IMR-90 (cell line): ENCODE measurements at places on chromosomes 12 and 14. TPM values are rescaled to one million over a fixed set of nuclear protein-coding genes. Genes with fewer than 3 reads are reported as not detected.

DNA sequence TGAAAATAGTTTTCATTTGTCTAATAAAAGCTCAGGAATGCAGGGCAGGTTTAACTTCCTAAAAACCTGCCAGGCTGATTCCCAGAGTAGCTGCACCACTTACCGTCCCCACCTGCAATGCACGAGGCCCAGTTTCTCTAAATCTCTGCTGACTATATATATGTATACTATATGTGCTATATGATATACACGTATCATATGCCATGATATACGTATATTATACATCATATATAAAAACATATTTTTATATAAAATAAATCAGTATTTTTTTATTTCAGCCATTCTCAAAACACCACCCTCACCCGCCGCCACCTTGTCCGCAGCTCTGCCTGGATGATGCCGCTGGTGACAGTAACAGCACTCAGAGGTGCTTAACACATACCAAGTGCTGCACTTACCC is 2.3 kb downstream of the ANKLE2 start:
- DNase-seq: no peak

GRCh38 chr12:68585966-68586365 is 24.7 kb upstream of the RAP1B start:
- DNase-seq: no peak

DNA sequence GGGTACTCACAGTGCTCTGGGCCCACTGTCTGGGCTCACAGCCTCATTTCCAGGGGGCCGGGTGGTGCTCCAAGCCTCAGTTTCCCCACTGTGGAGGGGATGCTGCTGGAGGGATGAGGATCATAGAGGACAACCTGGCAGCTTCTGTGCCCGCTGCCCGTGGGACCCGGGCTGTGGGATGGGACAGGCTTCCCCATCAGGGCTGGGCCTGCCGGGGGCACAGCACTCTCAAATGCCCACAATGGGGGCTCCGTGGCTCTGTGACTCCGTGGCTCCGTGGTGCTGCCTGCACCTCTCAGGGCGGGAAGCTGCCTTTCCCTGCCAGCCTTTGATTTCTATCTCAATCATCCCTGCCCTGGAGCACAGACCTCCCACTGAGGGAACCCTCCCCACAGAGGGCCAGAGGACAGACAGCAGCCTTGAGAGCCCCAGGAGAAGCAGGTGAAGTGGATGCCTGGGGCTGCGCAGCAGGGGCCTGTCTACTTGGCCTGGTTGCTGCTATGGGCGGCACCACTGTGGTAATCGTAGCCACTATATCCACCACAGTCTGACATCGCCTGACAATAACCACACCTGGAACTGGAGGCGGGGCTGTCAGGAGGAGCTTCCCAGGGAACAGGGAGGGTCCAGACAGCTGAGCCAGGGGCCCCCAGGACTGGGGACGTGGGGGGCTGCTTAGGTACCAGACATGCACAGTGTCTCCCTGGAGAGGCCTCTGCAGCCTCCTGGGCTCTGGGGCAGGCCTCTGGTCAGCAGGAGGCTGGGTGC is 375.9 kb downstream of the TMEM121 start:
- no peak for DNase-seq

- peak; percentile 45 for DNase-seq
Measured at GRCh38 chr12:72540811-72541210, 268.6 kb downstream of the TRHDE start.

GRCh38 chr14:37559386-37559785 is 35.7 kb downstream of the FOXA1 start:
- DNase-seq: peak; percentile 23

DNA sequence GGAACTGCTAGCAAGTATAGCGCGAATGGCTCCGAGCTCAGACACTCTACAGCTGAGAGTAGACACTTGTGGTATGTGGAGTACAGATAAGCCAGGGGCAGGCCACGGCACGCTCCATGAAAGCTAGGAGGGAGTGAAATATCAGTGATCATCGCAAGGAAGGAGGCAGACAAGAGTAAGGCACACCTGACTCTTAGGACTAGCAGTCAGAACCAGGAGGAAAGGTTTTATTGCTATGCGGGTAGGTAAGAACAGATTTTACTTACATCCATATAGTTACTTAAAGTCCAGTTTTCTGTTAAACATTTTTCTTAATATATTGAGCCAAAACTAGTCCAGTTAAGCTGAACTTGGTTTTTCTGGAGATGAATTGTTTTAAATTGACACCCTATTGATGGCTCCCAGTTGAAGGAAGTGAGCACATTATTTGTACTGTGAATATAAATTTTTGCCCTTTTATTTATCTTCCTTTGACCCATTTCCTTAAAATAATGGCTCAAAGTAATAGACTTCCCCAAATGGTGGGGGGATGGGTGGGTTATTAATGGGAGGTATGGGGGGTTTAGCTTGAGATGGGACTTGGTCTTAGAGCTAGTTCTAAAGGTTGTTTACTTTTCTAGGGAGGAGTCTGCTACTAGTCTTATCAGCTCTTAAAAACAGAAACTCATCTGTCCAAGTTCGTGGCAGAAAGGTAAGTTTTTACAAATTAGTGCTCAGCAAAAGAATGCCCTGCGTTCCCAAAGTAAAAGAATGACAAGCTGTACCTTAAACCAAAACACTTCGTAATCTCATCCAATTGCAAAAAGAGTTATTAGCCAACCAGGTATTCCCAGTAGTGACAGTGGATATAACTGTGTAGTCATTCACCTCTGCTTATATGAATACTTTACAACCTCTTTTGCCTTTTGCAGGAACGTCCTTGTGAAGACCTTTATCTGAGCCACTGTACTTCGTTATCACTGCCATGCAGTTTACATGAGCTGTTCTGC is 5.8 kb downstream of the HNRNPA1 start:
- no peak for DNase-seq

- no peak for DNase-seq
Measured at GRCh38 chr12:54162741-54163140, 26.0 kb downstream of the SMUG1 start.

GRCh38 chr12:66497008-66497897 is 181.6 kb downstream of the GRIP1 start:
- DNase-seq: no peak

GRCh38 chr12:124608450-124608870 is 41.0 kb upstream of the NCOR2 start:
- DNase-seq: no peak

DNA sequence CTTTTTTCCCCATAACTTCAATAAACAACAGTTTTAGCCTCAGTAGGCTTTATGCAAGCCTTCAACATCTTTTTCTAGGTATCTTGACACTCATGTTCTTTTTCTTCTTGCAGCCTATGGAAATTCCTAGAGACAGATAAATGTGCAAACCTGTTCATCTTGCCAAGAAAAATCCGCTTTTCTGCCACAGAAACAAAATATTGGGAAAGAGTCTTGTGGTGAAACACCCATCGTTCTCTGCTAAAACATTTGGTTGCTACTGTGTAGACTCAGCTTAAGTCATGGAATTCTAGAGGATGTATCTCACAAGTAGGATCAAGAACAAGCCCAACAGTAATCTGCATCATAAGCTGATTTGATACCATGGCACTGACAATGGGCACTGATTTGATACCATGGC is 295.9 kb downstream of the ZFP36L1 start:
- peak; percentile 19 for DNase-seq

DNA sequence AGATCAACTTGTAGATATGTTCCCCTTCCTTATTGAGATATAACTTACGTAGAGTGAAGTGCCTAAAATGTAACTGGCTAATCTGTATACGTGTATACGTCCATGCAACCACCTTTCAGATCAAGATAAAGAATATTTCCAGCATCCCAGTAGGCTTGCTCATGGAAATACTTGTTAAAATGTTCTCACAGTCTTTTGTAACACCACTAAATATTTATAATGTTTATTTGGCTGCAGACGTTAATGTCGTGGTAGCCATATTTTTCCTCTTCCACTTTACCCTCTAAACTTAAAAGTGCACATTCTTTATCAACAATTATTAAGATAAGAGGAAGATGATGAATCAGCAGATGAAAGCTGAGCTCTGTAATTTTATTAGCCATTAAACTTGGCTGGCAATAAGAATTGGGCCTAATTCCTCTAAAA is 447.4 kb downstream of the AEBP2 start:
- DNase-seq: peak; percentile 21

GRCh38 chr14:51024377-51024776 is 70.5 kb downstream of the TRIM9 start:
- no peak for DNase-seq

DNA sequence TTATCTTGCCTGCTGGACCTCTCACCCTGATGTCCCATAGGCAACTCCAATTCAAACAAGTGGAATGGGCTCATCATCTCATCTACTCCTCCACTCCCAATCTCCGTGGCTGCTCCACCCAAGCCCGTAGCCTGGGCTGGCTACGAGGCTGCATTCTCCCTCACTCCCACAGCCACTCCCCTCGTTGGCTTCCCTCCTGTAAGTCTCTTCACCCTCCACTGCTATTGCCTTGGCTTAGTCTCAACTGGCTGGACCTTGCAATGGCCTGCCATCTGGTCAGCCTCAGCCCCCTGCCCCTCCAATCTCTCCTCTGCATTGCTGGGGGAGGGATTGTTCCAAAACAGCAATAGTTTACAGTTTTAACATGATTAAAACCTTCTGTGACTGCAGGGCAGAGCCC is 44.4 kb upstream of the PELI2 start:
- no peak for DNase-seq

DNA sequence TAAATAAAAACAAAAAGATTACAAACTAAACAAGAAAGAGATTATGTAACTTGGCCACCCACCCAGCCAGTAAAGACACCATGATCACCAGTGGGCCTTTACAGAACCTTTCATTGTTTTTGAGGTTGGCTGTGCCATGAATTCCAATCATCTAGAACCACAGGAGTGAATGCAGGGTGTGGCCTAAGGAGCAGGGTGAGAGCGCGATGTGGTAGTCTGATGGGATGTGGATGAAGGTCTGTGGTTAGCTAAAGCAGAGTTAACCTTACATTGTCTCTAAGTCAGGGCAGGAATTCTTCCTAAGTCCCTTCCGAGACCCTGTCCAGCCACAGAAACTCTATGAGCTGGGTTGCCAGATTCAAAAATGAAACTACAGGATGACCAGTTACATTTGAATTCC is 54.0 kb upstream of the CDKN3 start:
- no peak for DNase-seq

DNA sequence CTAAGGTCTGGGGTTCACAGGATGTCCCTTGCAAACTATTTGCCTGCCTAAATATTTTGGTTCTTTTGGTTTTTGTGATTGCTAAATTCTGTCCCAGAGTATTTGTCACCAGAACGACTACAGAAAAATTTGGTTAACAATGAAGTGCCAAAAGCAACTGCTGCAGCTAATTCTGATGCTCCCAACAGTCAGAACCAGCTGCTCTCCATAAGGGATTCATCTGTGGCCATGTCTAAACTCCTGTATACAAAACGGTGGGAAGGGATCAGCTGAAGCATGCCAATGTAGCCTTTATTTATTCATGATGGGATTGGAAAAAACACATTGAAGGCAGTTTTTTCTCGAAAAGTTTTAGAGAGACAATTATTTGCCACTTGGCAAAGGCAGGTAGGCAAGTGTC is 29.3 kb upstream of the PELI2 start:
- DNase-seq: no peak

GRCh38 chr12:117380083-117380482 is 18.7 kb upstream of the NOS1 start:
- DNase-seq: no peak

DNA sequence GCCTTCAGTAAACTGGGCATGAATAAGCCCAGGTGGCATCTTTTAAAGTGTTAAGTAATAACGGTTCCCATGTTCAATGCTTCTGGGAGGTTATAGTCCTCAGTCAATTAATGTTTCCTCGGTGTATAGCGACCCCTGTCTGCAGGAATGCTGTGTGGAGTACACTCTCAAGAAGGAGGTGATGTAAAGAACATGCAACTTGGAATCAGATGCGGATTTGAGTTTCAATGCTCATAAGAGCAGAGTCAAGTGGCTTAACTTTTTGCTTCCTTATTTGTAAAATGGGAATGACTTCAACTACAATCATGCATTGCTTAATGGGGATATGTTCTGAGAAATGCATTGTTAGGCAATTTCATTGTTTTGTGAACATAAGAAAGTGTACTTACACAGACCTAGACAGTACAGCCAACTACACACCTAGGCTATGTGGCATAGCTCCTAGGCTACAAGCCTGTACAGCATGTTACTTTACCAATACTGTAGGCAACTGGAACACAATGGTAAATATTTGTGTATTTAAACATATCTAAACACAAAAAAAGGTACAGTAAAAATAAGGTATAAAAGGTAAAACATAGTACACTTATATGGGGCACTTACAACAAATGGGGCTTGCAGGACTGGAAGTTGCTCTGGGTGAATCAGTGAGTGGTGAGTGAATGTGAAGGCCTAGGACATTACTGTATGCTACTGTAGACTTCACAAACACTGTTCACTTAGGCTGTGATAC is 6.7 kb upstream of the MRPS35 start:
- peak; percentile 89 for DNase-seq

DNA sequence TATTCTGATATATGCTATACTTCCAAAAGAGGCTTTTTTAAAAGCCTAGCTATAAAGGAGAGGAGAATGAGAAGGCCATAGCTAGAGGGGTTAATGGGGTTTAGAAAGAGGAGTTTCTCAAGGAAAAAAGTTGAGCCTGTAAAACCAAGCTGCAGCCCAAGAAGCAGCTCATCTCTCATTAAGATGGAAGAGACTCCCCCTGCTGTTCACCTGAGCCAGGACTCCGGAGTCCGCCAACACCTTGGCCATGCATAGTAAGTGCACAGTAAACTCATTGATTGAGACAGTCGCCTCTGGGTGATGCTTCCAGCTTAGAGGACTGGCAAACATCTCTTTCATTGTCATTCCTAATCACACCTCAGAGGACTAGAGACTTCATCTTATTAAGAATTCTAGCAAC is 46.2 kb downstream of the ANO2 start:
- no peak for DNase-seq

- no peak for DNase-seq
Measured at GRCh38 chr14:92863286-92864080, 59.5 kb upstream of the CHGA start.

DNA sequence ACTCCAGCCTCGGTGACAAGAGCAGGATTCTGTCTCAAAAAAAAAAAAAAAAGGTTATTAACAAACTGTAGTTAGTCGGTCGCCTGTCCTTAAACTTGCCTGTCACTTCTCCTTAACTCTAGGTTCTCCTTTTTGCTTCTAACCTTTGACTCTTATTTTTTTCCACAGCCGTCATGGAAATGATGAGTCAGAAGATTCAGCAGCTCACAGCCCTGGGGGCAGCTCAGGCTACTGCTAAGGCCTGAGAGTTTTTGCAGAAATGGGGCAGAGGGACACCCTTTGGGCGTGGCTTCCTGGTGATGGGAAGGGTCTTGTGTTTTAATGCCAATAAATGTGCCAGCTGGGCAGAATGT is 418 bp upstream of the MYG1 start:
- peak; percentile 85 for DNase-seq

DNA sequence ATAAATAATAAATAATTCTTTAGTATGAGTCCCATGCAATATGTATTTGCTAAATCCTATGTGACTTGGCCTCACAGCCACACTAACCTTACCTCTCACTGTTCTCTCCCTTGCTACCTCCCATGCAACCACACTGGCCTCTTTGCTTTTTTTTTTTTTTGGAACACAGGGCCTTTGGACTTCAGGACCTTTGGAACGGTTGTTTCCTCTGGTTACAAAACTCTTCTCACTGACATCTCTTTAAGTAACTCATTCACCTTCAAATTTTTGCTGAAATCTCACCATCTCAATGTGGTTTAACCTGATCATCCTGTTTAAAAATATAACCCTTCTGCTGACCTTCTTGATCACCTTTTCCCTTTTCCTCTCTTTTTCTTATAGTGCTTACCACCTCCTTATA is 194.0 kb downstream of the SSPN start:
- DNase-seq: no peak

Gene HOXC13
- total RNA-seq: not detected in 2 replicates

Gene C14orf180
- total RNA-seq: not detected in 2 replicates

Gene CCDC60
- not detected in 2 replicates for total RNA-seq

Gene PLEKHA5
- 12.2 and 16.1 TPM in 2 replicates for total RNA-seq

Gene FGF6
- total RNA-seq: not detected in 2 replicates

Gene DCN
- 223 and 241 TPM in 2 replicates for total RNA-seq

Gene SIX4
- total RNA-seq: 28.1 and 42.7 TPM in 2 replicates
